Bladder microvascular endothelial cell (primary cell): ENCODE measurements at places on chromosomes 1 and 21. TPM values are rescaled to one million over a fixed set of nuclear protein-coding genes. Genes with fewer than 3 reads are reported as not detected.

The CELA2A gene
- total RNA-seq = not detected in 2 replicates

The SYT14 gene
- total RNA-seq = 0.32 and 1.1 TPM in 2 replicates

The WDR64 gene
- total RNA-seq = not detected in 2 replicates

The A3GALT2 gene
- total RNA-seq = not detected in 2 replicates

The AK2 gene
- total RNA-seq = 48.9 and 87.6 TPM in 2 replicates

The SPRR2E gene
- not detected in 2 replicates for total RNA-seq

The IL22RA1 gene
- not detected in 2 replicates for total RNA-seq

The KCNQ4 gene
- total RNA-seq = not detected in 2 replicates

The LIN28A gene
- not detected in 2 replicates for total RNA-seq

The TNFRSF1B gene
- total RNA-seq = 23.9 and 48.1 TPM in 2 replicates

The SERPINC1 gene
- not detected in 2 replicates for total RNA-seq

The UBXN10 gene
- not detected in 2 replicates for total RNA-seq

The CFHR1 gene
- not detected in 2 replicates for total RNA-seq

The LENEP gene
- total RNA-seq = 0.76 TPM in 1 of 2 replicates, not detected in the other
